Stimulated activated CD4-positive, alpha-beta T cell treated with anti-CD3 and anti-CD28 coated beads, Interleukin-4, amount 100 ng/mL, for 4 hours (primary cell): ENCODE measurements at places on chromosomes 1 and 21.

DNA sequence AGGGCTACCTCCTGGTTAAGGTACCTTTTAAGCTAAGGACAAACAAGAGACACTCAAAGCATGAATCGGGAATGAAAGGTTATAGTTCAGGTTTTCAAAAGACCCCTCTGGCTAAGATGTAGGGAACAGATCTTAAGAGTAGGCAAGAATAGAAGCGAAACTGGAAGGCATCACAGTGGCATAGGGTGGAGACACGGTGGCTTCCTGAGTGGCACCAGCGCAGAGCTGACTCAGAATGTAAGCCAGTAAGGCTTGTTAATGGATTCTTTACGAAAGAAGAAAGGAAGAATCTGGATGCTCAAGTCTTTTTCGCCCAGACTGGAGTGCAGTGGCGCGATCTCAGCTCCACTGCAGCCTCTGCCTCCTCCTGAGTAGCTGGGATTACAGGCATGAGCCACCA lies 21.2 kb downstream of the PADI6 start:
- DNase-seq, result no peak

- no peak for DNase-seq
Observed at GRCh38 chr1:200903793-200904192, 9.1 kb downstream of the INAVA start.

DNA sequence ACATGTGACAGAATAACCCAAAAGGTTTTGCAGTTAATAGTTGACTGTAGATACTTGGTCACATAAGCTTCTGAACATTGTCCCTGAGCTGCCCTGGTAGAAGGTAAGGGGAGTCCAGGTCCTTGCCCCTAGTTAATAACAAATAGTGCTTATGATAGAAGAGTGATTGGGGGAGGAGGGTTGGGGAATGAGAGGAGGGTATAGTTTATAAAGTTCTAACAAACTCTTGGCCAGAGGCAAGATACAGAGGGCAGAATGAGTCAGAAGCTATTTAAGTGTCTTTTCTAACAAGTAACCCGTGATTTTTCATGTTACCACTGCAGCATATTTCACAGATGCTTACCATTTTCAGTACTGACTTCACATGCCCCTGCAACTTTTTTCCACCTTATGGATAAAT lies 26.7 kb upstream of the MYOCOS start:
- no peak for DNase-seq

GRCh38 chr21:46156378-46156645 lies 933 bp upstream of the FTCD start:
- no peak for DNase-seq

DNA sequence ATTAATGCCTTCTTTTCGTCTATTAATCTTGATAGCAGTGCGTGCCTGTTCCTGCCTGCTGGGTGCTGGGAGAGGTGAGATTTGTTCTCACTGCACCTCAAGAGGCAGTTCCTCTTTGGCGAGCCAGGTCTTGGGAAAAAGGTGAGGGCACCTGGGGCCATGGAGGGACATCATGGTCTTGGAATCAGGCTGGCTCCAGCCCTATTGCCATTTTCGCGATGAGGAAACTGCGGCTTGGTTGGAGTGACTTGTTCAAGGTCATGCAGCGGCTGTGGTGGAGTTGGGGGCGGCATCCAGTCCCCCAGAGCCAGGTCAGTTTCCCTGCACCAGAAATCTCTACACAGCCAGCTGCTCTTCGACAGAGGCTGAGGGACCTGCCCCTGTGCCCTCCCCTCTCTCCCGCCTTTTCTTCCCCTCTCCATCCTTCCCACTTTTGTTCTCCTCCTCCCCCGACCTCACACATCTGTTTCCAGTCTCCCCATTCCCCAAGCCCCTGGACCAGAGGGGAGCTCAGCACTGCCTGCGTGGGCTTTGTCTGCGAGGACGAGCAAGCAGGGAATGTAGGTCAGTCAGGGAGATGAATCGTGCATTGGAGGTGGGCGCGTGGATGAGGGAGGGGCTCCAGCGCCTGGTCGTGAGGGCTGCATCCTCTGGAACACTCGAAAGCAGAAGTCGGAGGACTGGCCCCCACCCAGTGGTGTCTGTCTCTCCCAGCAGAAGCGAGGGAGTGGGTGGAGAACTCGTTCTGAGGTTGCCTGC lies 135.1 kb downstream of the ACTL8 start:
- no peak for DNase-seq

GRCh38 chr1:215474940-215475339 lies 92.2 kb upstream of the KCTD3 start:
- DNase-seq, result no peak

GRCh38 chr1:24089027-24089742 lies 22.8 kb downstream of the MYOM3 start:
- DNase-seq, result no peak

GRCh38 chr1:248691567-248692155 lies 10.9 kb downstream of the OR14I1 start:
- no peak for DNase-seq

- peak; percentile 15 for DNase-seq
Observed at GRCh38 chr1:152110365-152110859, 4.8 kb downstream of the TCHH start.

DNA sequence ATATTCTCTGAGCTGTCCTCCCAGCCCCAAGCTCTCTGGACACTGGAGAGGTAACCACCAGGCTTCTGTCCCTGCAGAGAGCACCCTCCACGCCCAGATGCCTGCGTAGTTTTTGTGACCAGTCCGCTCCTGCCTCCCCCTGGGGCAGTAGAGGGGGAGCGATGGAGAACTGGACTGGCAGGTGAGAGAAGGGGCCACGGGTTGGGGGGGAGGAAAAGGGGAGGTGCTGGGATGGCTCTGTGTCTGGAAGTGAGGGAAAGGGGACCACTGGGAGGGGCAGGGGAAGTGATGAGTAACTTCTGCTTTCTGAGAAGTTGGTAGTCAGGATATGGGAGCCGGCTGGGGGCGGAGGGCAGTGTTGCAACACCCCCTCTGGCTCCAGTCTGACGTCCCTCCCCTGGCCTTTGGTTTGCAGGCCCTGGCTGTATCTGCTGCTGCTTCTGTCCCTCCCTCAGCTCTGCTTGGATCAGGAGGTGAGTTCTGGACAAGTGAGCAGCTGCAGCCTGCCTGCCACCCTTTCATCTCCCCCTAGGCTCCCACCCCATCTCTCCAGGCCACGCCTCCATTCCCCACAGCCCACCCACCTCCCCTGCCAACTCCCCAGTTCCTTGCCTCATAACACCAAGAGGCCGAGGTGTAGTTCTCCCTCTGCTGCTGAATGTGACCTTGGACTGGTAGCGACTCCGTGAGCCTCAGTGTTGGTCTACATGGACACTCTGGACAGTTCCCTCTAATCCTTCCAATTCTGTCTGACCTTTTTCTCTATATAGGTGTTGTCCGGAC lies 3.1 kb downstream of the ADAMTSL4 start:
- no peak for DNase-seq

DNA sequence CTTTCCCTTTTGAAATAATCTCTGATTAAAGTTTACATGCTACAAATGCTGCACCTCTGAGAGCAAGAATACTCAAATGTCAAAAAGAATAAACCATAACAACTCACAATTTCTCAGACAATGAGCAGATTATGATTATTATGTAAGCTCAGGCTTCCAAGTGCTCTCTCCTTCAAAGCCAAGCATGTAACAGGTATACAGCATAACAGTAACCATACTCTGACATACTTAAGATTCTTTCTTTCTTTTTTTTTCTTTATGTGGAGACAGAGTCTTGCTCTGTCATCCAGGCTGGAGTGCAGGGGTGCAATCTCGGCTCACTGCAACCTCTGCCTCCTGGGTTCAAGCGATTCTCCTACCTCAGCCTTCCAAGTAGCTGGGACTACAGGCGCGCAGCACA lies 155.4 kb downstream of the EIF4G3 start:
- DNase-seq, result no peak

DNA sequence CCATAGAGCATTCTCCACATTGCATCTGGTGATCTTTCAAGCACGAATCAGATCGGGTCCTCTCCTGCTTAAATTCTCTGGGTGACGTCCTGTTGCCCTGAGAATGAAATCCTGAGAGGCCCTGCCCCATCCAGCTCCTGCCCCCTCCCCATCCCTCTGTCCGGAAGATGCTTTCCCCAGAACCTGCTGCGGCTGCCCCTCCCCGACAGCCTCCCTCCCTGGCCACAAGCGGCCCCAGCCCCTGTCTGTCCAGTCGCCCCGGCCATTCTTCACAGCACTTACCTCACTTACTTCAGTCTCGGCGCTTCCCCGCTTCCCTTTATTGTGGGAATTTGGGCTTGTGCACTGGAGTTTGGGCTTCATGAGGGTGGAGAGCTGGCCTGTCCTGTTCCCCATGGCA lies 40.3 kb downstream of the TAS1R2 start:
- no peak for DNase-seq

- no peak for DNase-seq
Observed at GRCh38 chr1:12607263-12607662, 10.7 kb downstream of the DHRS3 start.

- DNase-seq, result no peak
Observed at GRCh38 chr1:200836213-200836612, 36.6 kb upstream of the GPR25 start.

- DNase-seq, result no peak
Observed at GRCh38 chr1:5909576-5910275, 82.5 kb downstream of the NPHP4 start.

- no peak for DNase-seq
Observed at GRCh38 chr1:184535191-184535970, 148.6 kb downstream of the C1orf21 start.

GRCh38 chr1:95532335-95532734 lies 298.3 kb downstream of the RWDD3 start:
- DNase-seq, result no peak

GRCh38 chr1:82057011-82057410 lies 256.3 kb downstream of the ADGRL2 start:
- no peak for DNase-seq

- DNase-seq, result no peak
Observed at GRCh38 chr1:241406421-241406820, 49.4 kb upstream of the RGS7 start.

DNA sequence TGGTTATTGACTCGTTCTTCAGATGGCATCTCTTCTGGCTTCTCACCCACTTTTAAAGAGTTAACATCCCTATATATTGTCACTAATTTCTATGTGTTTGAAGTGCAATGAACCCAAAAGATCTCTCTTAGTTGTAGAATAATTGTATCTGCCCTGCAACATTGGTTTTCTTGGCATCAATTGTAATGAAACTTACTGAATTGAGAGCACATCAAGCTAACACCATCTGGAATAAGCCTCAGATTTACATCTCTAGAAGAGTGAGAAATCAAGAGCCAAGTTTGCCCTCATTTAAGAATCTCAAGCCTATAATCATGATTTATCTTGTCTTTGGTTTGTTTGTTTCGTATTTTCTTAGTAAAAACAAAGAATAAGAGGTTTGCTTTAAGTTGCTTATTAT lies 372.6 kb upstream of the LRRC7 start:
- DNase-seq, result no peak

- no peak for DNase-seq
Observed at GRCh38 chr1:223674119-223674890, 8.8 kb upstream of the CAPN8 start.

DNA sequence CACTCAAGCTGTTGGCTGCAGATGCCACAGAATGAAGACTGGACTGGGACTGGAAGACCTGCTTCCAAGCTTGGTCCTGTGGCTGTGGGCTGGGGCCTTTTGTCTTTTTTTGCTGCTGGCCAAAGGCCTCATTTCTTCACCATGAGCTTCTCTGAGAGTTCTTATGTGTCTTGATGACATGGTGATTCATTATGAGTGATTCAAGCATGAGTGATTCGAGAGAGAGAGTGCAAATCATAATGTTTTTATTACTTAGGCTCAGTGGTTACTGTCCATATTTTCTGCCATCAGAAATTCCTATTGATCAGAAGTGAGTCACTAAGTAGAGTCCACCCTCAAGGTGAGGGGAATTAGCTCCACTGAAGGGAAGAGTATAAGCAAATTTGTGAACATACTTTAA lies 94.0 kb downstream of the PCP4 start:
- no peak for DNase-seq

DNA sequence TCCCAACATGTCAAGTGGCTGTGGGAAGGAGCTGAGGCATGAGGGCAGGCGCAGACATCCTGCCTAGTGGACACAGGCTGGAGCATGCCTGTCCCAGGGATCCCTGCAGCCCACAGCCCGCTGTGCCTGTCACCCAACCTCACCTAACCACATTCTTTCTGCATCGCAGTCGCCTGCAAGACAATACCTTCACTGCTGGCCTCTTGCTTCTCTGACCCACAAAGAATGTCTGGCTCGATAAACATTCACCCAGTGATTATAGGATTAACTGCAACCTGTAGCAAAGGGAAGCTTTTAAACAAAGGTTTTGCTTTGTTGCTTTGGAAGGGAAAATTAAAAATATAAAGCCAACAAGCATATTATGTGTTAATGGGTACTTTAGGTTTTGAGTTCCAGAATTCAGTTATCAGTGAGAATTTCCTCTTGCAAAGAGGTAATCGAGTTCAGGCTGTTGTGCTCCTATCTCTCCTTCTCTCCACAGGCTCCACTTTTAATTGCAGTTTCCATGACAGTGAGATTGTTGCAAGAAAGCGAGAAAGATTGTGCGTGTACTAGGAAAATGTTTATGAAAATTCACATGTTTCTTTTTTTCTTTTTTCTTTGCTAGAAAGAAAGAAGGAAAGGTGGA lies 40.0 kb upstream of the ZNF648 start:
- no peak for DNase-seq

GRCh38 chr21:41370840-41371684 lies 9.2 kb downstream of the MX2 start:
- DNase-seq, result no peak

DNA sequence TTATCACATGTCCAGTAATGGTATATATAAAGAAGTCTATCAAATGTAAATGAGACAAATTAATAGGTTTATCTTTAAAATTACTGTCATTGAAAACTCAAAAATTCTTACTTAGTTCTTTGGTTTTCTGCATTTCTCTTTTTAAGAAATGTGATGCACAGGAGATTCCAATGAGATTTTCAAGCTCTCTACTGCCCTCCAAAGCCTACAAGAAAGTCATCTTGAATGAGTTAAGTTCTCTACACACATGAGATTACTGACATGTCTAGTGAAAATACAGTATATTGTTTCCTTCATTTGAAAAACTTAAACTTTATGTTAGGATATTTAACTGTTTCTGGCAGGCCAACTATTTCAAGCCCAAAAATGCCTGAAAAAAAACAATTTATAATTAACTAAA lies 68.8 kb downstream of the ITGB3BP start:
- no peak for DNase-seq

GRCh38 chr1:109027841-109028240 lies 14.1 kb downstream of the WDR47 start:
- no peak for DNase-seq

DNA sequence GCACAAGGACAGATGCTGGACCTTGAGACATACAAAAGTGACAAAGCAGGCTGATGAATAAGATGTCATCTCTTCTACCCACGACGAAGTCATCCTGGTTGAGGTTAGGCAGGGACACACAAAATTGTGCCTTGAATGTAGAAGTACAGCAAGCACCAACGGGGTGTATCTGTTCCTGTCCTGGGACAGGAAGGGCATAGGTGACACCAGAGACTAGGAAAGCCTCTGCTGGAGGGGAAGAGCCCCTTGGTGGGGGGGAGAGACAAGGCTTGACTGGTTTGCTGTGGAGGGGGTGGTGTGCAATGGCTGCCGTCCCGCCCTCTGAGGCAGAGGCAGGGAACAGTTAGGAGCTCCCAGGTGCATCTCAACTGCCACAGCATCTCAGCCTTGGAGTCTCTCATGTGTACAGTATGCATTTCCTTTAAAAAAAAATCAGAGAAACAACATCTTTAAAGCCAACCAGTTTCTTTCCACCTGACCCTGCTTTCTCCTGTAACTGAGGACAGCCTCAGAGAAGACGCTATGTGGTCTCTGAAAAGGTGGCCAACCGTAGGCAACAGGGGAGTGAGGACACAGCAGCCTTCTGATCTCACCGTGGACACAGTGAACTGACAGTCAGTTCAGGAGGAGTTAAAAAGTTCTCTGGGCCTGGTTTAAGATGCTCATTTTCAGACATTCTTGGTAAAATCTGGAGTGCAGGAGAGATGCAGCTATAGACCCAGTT lies 17.7 kb upstream of the GFI1 start:
- no peak for DNase-seq
